Activated naive CD8-positive, alpha-beta T cell treated with anti-CD3 and anti-CD28 coated beads, Interleukin-2, amount 50 U/mL, for 24 hours (primary cell): ENCODE measurements at places on chromosomes 2 and 18.

GRCh38 chr18:39966275-39966674 lies 1988.8 kb upstream of the PIK3C3 start:
- no peak for DNase-seq

GRCh38 chr2:239262484-239263230 lies 138.2 kb downstream of the HDAC4 start:
- no peak for DNase-seq

GRCh38 chr2:239762106-239762505 lies 263.0 kb downstream of the NDUFA10 start:
- no peak for DNase-seq

DNA sequence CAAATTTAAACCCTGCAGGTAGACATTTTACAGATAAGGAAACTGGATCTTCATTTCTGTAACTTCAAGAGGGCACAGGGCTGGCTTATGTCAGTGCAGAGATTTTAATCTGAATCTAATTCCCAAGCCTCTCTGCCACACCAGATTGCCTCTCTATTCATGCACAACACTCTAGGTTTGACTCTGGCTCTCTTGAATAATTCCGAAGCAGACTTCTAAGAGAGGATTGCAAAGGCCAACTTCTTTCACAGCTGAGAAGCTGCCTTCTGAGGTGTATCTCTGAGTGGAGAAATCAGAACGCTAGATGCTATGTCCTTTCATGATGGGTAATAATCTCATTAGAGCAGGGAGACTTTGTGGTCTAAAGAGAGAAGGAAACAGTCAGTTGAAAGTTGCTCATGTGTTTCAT lies 20.1 kb upstream of the MGAT5 start:
- no peak for DNase-seq

DNA sequence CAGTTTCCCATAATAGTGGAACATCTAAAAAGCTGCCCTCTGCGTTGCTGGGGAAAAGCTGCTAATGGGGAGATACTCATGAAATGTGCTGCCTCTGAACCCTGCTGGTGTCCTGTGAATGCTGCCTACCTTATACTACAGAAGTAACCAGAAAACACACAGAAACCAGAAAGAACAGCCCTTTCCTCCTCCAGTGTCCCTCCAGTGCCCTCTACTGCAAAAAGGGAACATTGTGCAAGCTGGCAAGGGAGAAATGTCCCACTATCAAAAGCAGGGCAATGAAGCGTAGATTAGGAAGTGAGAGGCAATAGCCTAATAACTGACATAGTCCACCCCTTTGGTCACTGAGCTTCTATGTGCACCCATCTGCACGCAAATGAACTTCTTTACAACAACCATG lies 162.7 kb upstream of the ETAA1 start:
- no peak for DNase-seq

GRCh38 chr2:46308629-46309028 lies 11.4 kb downstream of the EPAS1 start:
- no peak for DNase-seq

DNA sequence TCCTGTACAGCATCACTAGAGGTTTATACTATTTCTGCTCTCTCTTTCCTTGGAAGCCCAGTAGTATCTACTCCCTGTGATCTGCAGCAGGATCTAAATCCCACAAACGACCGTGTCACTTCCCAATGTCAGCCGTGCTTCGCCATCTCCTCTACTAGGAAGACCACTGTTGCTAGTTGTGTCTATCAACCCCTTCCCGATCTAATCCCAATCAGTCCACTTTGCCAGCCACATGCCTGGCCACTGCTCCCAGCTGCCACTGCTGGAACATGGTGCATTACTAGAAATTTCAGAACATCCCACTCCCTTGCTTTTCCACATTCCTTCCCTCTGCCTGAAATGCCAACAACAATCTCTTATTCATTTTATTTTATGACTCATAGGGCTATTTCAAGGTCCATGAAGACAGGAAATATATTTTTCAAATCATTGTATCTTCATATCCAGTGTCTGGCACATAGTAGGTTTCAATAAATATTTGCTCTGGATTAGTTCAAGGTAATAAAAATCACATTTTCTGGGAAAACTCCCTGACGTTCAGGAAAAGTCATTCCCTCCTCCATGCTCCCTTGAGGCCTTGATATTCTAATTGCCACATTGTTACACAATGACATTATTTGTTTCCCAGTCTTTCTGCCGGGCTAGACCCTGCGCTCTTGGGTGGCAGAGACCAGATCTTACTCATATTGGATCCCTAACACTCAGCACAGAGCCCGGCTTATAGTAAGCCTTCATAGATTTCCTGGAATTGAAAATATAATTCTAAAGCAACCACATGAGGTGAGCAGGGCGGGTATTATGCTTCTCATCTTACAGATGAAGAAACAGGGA lies 2.1 kb upstream of the TRIB2 start:
- DNase-seq: no peak

DNA sequence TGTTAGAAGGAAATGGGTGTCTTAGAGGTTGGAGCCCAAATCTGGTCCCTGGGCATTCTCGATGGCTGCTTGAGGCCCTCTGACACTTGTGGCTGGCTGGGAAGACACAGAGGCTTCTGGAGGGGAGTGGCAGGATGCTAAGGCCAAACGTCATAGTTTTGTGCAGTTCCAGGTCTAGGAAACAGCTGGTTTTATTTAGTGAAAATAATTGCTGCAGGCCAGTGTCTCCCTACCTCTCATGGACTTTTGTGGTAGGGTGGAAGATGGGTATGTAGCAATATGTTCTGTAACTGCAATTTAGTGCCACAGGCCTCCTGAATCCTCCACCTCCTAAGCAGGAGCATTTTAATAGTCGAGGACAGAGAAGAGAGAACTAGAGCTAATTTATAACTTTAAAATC lies 32.2 kb upstream of the SPRED2 start:
- DNase-seq: no peak

- DNase-seq: no peak
Observed at GRCh38 chr2:86185517-86186212, 9.6 kb downstream of the IMMT start.

DNA sequence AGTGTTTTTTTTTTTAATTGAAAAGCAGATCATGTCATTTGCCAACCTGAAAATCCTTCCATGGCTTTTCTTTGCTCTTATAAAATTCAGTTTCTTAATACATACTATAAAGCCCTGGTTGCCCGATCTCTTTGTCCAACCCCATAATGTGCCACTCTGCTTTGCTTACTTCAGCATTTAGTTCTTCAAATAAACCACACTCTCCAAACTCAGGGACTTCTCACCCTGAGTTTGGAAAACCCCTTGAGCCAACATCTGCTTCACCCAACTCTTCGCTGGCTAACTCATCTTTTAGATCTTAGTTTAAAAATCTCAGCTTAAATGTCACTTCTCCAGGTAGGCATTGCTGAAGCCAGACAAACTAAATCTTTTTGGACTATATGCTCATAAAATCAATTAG lies 1.3 kb upstream of the STAT1 start:
- DNase-seq: no peak

GRCh38 chr2:101230541-101231001 lies 22.1 kb upstream of the CNOT11 start:
- no peak for DNase-seq

- no peak for DNase-seq
Observed at GRCh38 chr2:205287316-205287715, 395.0 kb upstream of the NRP2 start.

GRCh38 chr2:232894251-232894650 lies 24.2 kb downstream of the SNORC start:
- DNase-seq: no peak

DNA sequence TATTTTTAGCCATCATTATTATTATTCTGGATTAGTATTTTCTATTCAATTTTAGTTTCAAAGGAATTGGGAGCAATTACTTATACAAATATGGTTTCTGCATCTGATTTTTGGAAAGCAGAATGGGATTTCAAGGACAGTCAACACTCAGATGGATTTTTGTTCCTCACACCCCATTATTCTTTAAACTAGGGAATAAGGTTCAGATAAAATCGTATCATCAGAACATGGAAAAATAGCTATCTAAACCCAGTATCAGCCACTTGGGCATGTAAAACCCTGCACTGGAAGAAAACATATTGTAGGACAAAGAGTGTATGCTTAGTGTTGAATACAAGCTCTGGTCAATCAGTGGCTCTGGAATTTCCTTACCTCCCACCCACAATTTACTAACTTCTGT lies 452.5 kb downstream of the ZNF516 start:
- DNase-seq: no peak

- DNase-seq: no peak
Observed at GRCh38 chr18:10077986-10078385, 164.2 kb downstream of the VAPA start.

DNA sequence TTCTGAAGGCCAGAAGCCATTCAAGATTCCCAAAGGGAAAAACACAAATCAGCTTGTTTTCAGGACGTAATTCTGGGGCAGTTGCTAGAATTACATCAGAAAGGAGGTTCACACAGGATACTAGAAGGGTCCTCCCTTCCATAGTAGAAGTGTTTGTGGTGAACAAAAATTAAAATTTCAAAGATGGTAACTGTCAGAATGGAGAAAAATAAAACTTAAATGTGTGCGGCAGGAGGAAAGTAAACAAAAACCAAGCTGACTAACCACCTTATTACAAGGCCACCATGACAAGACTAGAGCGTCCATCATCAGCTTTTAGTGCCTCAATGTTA lies 9.7 kb upstream of the TPRKB start:
- no peak for DNase-seq

GRCh38 chr2:145653553-145653952 lies 1133.6 kb upstream of the ZEB2 start:
- DNase-seq: no peak

- no peak for DNase-seq
Observed at GRCh38 chr2:190530248-190530900, 4.1 kb downstream of the NEMP2 start.

GRCh38 chr18:40473221-40474029 lies 1481.6 kb upstream of the PIK3C3 start:
- DNase-seq: no peak

DNA sequence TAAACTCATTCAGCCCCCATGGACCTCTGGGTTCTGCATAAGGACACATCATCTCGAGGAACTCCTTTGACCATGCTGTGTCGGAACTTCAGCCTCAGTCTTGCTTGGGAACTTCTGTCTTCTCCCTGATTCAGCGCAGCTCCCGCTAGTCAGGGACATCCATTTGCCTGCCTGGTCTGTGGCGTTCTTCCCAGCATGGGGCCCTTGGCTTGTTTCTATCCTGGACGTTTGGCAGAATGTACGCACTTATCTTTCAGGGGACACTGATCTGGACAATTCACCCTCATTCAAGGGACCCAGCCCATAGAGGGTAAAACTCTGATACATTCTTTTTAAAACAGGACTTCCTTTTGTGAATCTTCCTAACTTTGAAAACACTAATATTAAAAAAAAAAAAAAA lies 75.8 kb upstream of the WIPF1 start:
- no peak for DNase-seq

GRCh38 chr18:22981274-22982133 lies 48.4 kb downstream of the RBBP8 start:
- DNase-seq: no peak

GRCh38 chr2:20940856-20941255 lies 103.0 kb downstream of the APOB start:
- no peak for DNase-seq
